ENCODE measurements at places on chromosomes 5 and 9.
A peak's percentile ranks its signal among the peaks of the same experiment; 100 is the strongest.

GRCh38 chr5:132750471-132751230 lies 3.4 kb downstream of the CCNI2 start:
- DNase-seq: no peak

GRCh38 chr5:159458217-159458711 lies 128.0 kb upstream of the IL12B start:
- no peak for DNase-seq

DNA sequence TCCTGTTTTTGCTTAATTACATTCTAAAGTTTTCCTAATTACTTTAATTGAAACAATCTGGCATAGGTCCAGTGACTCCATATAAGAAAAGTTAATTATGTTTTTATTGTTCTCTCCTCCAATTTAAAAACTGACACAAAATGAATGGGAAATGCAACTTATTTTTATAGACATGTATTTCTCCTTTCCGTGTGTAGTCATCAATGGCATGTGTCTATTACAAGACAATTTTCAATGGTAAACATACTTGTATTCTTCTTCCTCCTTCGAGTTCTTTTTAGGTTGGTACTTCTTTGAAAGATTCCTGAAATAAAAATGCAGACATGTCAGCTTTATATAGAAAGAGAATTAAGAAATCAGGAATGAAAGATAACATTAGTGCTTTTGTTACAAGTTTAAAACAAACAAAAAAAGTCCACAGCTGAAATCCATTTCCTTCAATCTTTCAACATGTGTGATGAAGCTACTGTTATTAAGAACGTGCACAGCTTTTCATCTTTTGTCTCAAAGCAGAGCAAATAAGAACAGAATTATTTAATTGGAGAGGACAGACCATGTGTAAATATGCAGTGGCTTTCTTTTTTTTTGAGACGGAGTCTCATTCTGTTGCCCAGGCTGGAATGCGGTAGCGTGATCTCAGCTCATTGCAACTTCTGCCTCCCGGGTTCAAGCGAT lies 63.8 kb downstream of the FNBP1 start:
- no peak for DNase-seq

DNA sequence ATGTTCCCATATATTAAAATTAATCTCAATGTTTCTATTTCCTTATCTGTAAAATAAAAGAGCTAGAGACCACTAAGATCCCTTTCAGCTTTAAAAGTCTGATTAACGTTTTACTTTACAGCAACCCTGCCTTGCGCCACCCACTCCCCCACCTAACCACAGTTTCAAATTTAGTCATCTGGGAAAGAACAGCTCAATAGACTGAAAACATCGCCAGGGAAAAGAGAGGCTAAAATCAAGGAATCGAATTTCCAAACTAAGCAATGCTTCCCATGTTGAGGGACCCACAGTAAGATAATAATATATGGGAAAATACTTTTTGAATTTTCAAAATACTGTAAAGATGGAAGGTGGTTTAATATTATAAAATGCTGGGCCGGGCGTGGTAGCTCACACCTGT lies 6.6 kb downstream of the SAXO1 start:
- no peak for DNase-seq

GRCh38 chr9:69181908-69182353 lies 7.9 kb downstream of the TJP2 start:
- no peak for DNase-seq

DNA sequence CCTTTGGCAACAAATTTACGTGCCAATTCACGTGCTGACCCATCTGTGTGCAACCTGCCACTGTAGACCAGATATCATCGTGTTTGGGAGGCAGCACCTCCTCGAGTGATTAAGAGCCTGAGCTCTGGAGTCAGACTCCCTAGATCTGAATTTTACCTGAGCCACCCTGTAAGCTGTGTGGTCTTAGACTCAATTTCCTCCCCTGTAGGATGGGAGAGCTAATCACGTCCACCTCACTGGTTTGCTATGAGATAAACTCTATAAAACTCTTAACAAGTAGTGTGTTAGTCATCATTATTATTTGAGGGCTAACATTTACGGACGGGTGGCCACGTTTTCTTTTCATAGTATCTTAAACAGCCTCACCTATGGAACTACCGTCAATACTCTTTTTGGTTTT lies 220.0 kb upstream of the ADAMTSL1 start:
- DNase-seq: no peak

DNA sequence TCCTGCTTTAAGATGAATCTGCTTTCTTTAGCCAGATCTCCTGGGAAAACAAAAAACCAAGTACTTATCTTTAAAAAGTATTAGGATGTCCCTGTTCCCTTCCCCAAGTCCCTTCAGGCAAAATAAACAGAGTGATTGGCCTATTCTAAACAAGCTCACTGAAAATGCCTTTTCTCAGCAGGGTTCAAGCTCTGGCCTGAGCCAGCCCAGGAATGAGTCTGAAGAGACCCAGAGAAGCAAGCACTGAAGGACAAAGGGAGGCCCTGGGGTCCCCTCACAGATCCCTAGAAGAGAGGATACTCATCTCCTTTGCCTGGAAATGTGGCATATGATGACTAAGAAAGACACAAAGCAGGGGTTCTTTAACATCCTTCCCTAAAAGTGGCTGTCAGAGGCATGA lies 66.8 kb upstream of the MAP1B start:
- DNase-seq: no peak

- no peak for DNase-seq
Observed at GRCh38 chr5:171978016-171978415, 28.4 kb downstream of the FBXW11 start.

GRCh38 chr5:83001796-83002381 lies 75.3 kb downstream of the TMEM167A start:
- no peak for DNase-seq

DNA sequence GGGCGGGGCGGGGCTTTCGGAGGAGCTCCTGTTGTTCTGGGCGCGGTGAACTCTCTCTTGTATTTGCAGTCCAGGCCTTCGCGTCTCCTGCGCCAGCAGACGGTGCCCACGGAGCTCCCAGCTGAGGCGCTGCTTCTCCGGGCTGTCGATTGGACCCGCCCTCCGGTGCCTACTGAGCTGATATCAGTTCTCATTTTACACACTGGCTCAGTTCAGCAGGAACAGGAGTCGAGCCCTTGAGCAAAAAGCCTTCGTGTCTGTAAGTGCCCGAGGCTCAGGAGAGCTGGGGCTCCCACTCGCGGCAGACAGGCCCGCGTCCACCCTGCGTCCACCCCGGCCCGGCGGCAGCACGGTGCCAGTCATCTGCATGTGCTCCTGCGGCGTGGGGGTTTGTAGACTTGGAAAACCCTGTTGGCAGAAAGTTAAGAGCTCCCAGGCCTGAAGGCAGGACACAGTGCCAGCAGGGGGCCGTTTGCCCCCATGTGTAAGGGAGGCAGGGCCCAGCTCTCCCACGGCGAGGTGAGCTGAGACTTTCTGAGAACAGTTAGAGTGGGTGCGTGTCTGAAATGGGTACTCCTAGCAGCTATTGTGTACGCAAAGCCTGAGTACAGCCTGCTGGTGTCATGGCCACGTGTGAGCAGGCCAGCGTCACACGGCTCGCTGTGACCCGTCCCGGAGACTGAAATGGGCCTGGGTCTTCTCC lies 231.5 kb downstream of the FANCC start:
- DNase-seq: no peak

- DNase-seq: no peak
Observed at GRCh38 chr5:89292487-89292886, 409.5 kb upstream of the MEF2C start.

DNA sequence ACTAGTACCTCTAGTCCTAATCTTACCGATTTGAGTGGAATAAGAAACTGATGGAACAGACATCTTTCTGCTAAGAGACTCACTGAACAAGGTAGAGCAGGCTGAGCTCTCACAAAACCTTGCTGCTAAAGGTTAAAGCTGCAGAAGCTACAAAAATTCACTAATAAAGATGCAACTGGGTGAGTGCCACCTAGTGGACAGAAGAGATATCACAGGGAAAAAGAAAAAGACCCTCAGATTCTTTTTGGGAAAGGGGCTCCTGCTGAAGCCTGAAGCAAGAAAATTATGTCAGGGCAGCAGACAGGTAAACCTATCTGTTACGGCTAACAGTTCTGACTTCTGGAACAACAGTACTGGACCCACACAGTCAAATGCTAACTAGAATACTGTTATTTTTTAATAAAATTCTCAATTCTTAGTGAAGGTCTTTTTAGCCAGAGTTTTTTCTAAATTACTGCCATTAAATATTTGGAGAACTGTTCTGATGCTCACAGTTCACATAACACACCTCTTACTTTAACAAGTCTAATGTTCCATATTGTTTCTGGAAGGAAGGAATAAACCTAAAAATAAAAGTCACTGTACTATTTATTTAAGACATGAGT lies 51.2 kb downstream of the DIAPH1 start:
- DNase-seq: no peak

DNA sequence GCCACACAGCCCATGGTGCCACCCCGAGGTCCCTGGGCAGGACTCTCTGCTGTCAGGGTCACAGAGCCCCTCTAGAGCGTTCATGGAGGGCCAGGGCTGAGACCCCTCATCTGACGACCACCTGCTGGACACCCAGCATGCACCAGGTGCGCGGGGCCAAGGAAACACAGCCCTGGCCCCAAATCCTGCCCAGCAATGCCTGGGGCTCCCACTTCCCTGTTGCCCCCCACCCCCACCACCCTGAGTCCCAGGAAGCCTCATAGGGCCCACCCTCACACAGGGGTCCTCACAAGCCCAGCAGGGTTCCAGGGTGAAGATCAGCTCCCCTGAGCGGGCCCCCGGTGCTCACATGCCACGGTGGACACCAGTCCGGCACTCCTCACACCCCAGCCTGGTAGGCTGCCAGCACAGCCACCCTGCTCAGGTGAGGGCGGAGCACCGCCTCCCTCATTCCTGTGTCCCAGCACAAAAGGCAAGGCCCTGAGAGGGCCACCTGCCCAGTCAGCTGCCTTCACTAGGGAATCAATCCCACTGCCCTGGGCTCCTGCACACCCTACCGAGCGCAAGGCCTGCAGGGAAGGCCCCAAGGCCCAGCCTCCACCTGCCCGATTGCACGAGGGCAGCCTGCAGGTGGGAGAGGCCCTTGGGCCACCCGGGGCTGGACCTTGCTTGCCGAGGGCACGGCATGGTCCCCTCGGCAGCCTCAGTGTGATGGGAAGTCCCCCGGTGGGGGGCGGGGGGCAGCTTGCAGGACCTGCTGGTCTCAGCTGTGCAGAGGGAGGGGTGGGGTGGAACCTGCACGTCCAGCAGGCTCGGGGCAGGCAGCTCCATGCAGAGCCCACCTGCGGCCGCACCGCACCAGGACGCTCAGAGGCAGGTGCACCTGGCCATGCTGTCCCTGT lies 56.4 kb upstream of the UBAC1 start:
- DNase-seq: no peak

- DNase-seq: no peak
Observed at GRCh38 chr9:87211669-87212068, 264.4 kb upstream of the GAS1 start.

DNA sequence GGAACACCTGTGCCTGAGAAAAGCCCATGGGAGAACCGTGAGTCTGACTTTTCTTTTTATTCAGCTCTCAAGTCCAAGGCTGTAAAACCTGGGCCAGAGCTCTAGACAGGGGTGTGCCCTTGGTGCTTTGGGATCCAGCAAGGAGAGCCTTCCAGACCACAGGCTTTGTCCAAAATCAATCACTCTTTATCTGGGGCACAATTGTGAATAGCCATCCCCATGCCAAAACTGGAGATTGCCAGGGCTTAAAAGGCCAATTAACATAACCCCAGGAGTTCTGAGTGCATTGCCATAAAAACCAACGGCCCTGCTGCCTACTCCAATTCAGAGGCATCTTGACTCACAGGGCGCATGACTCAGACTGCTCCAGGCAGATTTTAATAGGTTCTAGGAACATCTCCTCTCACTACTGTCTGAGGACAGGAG lies 391.8 kb downstream of the ARHGEF28 start:
- DNase-seq: no peak

- no peak for DNase-seq
Observed at GRCh38 chr5:139762615-139763170, 32.9 kb upstream of the PSD2 start.

DNA sequence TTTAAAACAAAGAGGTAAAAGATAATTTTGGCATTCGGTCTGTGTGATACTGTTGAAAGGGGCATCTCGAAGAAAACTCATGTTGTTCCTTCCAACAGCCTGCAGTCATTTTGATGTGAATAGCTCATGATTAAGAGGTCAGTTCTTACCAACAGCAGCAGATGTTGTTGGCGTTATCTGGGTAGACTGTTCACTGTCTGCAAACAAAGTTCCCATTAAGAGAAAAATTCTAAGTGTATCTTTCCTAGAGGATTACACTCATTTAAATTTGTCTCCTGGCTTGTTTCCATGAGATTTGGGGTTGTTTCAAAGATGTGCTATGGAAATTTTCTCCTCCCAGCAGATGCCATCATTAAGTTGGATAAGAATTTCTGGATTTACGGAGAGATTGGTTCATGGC lies 138.2 kb upstream of the RORB start:
- no peak for DNase-seq

DNA sequence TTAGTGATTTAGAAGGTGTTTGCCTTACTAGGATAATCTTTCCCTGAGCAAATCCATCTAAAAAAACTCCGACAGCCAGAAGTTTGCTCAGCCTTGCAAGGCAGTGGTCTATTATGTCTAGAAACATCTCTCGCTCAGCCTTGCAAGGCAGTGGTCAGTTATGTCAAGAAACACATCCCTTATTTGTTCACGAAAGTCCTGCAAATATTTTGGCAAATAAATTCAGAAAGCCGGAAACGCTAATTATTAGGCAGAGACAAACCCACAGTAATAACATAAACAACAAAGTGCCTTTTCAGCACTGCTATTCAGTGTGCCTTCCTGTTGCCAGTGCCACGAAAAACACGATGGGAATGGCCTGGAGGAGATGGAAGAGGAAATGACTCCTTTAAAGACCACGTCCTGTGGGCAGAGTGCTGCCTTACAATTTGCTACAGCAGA lies 184.5 kb downstream of the GNAQ start:
- no peak for DNase-seq

DNA sequence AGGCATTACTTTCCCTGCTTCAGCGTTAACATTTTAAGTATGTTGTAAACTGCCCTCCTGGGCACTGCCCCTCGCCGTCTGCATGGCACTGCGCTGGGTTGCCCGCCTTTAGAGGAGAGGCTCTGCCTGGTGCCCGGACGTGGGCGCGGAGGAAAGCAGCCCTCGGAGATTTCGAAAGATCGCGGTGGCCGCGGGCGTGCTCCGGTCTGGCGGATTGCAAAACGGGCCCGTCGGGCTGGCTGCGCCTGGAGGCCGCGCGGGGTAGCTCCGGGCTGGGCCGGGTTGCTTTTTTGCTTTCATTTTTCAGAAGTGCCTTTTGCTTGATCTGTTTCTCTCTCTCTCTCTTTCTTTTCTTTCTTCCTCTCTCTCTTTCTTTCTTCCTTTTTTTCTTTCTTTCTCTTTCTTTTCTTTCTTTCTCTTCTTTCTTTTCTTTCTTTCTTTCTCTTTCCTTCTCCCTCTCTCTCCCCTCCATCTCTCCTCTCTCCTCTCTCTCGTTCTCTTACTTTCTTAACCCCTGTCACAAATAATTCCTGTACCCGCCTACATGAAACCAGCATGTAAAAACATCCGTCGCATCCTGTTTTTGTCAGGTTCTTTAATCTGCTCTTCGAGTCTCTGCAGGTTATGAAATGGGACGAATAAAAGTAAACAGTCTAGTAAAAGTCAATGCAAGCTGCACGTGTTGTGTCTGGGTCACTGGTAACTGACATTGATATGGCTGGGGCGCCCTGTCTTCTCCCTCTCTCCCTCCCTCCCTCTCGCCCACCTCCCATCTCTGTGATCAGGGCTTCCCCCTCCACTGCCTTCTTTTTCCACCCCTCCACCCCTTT lies 1.7 kb downstream of the FST start:
- DNase-seq: peak; percentile 72

Data from HuH-7.5 (cell line).